ENCODE measurements at places on chromosomes 3 and 15.

DNA sequence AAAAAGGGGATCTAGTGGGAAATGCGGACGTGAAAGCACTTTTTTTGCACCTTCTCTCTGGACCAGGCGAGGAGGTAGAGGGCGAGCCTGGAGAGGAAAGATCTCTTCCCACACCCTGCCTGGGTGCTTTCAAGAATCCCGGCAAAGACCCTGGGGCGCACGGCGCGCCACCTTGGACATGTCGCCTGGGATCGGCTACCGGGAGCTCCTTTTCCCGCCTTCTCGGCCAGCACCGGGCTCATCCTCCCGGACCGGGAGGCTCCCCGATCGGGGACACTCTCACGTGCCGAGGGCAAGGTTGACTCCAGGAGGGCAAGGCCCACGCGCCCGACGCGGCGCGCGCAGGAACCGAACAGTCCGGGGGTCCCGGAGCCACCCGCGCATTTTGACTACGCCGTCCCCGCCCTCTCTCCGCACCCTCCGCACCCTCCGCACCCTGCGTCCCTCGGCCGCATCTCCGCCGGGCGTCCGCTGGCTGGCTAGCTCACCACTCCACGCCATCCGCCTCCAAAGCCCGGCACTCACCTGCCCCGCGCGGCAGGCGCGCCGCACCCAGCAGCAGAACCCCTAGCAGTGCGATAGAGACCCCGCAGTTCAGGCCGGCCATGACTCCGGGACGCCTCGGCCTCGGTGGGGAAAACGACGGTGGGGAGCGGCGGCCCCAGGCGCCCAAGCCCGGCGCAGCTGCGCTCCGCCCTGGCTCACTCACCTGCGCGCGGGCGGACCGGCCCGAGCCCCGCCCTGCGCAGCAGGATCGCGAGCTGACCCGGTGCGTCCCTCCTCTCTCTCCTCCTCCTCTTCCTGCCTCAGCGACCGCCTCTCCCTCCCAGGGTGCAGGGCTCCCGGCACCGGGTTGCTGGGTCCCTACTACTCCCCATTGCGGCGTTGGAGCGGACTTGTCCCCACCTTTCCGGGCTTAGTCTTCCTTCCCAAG is at the start of gene CDCP1:
Gene CDCP1, minus strand, starts transcription at position 698 of the 934 bp plus-strand sequence. Its CDS starts 91 bp downstream, at position 607.
- DNase-seq = peak; percentile 83

- no peak for DNase-seq
These were observed 30.7 kb downstream of the LMCD1 start for GRCh38 chr3:8532251-8532871.

DNA sequence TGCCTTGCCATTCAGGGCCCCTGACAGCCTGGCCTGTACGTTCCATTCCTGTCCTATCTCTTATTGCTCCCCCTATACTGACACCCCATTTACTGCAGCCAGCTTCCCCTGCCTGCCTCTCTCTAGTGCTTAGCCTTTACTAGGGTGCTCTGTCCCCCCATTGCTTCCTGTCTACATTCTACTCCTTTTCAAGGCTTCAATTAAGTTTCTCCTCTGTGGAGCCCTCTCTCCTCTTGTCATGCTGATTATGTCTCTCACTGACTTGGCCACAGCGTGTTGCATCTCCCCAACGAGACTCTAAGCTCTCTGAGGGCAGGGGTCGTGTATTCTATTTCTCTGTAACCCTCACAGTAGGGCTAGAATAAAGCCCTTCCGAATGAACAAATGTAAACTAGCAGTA is 185.2 kb downstream of the RPLP1 start:
- DNase-seq = no peak

DNA sequence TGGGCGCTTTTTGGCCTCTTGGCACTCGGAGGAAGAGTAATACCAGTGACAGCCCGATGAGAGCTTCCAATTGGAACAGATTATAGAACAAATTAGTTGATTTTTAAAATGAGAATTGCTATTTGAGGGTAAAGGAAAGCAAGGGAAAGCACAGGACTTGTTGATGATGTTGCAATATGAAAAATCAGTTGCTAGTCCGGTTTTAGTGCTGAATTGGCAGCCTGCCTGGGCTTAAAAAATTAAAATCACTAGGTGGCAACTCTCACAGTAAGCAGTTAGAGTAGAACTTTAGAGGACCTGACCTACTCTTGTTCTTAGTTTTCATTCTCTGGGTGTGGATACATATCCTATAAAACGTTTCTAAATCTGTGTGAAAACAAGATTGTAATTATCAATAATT is 2.1 kb upstream of the SCAANT1 start:
- no peak for DNase-seq

GRCh38 chr3:99483841-99484240 is 154.6 kb upstream of the COL8A1 start:
- DNase-seq = no peak

DNA sequence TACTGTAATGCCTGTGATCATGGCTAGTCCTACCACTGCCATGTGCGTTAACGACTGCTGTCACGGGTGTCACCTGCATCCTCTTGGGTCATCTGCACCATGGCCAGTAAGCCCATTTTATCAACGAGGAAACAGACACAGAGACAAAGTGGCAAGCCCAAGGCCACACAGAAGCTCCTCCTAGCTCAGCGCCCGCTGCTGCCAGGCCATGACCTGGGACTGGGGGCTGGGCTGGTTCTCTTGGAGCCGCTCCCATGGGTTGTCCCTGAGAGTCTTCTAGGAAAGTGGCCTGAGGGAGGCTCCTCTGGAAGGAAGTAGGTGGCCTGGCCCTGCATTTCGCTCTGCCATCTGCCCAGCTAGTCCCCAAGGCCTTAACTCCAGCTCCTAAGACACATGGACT is 4.9 kb downstream of the DUSP7 start:
- DNase-seq = no peak

DNA sequence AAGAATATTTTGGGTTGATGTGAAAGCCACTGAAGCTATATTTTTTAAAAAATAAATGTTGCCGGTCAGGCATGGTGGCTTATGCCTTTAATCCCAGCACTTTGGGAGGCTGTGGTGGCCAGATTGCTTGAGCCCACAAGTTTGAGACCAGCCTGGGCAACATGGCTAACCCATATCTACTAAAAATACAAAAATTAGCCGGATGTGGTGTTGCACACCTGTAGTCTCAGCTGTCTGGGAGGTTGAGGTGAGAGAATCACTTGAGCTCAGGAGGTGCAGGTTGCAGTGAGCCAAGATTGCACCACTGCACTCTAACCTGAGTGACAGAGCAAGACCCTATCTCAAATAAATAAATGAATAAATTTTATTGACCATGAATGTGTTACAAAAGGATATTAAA is 39.6 kb downstream of the GOLM2 start:
- DNase-seq = no peak

GRCh38 chr3:16512435-16513140 is 911 bp downstream of the RFTN1 start:
- peak; percentile 63 for DNase-seq

- no peak for DNase-seq
These were observed 87.9 kb downstream of the RAP2B start for GRCh38 chr3:153249906-153250305.

- DNase-seq = no peak
These were observed 1.8 kb upstream of the MYL3 start for GRCh38 chr3:46865031-46865507.

GRCh38 chr15:85583923-85584390 is 203.6 kb downstream of the AKAP13 start:
- peak; percentile 53 for DNase-seq

All from NCI-H69 (cell line).